NCI-H2171 (cell line): ENCODE measurements at places on chromosomes 7 and 10.

DNA sequence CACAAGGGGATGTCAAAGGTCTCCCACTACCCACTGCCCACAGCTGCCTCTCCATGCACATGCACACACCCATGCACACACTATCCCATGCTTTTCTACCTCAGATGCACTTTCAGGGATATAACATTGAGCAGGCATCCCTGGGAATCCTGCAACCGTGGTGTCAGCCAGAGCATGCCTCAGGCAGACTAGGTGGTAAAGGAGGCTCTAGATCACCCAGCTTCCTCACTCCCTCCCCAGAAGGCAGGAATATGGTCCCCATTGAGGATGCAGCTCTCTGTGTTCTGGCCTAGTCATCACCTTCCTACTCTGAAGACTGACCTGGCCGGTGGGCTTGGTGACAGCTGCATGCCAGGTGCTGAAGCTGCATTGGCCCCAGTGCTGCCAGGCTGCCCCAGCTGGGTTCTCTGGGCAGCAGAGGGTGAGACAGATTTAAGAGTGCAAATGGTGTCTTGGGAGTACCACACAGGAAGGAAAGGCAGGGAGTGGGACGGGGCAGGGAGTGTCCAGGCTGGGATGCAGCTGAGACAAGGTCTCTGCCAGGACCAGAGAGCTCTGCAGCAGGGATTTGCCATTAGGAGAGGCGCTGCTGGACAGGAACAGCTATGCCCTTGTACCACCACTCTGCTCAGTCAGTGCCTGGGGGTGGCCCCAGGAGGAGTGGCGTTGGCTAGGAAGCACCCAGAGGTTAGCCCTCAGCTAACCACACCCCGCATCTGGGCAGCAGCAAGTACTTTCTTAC is 53.4 kb upstream of the GDF10 start:
- DNase-seq, result no peak

DNA sequence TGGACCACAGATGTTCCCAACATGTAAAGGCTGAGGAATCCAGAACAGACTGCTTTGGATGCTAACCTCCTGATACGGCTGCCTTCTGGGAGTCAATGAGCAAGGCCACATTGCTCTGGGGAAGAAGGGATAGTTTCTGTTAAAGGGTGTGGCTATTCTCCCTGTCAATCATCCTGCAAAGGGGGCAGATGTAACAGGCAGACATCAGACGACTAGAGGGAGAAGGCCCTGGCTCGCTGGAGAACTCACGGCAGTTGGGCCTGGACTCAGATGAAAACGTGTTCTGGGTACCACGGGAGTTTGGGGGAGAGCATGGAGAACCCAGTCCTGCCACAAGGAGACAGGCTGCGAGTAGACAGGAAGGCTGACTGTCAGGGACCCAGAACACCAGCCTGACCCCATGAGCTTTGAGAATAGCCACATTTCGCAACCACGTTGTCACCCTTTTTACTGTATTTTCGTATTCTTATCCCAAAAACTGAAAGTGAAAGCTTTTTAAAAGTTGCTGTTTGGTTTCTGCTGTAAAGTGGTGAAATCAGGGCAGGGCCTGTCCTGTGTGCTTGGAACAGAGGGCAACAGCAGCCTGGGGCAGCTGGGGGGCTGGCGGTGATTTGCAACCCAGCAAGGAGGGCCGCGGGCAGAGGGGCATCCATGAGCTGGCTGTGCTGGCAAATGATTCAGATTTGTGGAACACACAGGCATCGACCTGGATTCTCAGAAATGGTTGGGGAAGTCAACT is 95.3 kb downstream of the MYOF start:
- no peak for DNase-seq

- DNase-seq, result no peak
These were observed 267.1 kb downstream of the PRPF18 start for GRCh38 chr10:13853854-13854253.

GRCh38 chr7:98862716-98863420 is 6.9 kb downstream of the TMEM130 start:
- no peak for DNase-seq

DNA sequence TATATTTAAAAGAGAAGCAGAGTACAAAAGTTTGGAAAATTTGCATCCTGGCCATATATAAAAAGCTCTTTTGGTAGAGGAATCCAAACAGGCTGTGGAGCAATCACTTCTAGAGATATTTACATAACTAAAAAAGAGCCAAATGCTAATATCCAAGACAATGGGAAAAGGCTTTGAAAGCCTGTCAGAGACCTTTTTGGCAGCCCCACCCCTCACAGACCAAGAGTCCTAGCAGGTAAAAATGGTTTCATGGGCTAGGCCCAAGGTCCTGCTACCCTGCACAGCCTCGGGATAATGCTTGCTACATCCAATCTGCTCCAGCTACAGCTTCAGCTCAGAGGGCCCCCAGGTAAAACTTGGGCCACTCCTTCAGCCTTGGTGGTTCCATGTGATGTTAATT is 430.2 kb upstream of the KCND2 start:
- no peak for DNase-seq

- DNase-seq, result no peak
These were observed 74.7 kb downstream of the ABCA13 start for GRCh38 chr7:48245751-48246472.

GRCh38 chr7:151081170-151082101 is 827 bp upstream of the FASTK start:
- no peak for DNase-seq
